Dermis microvascular lymphatic vessel endothelial cell (primary cell): ENCODE measurements at places on chromosomes 6 and 20.

GRCh38 chr6:44071670-44072451, 55.4 kb downstream of the MRPL14 start:
- no peak for DNase-seq

- no peak for DNase-seq
These were observed 59.9 kb downstream of the GMDS start for GRCh38 chr6:2185466-2185865.

- no peak for DNase-seq
These were observed 24.4 kb upstream of the SLCO4A1 start for GRCh38 chr20:62617711-62618483.

DNA sequence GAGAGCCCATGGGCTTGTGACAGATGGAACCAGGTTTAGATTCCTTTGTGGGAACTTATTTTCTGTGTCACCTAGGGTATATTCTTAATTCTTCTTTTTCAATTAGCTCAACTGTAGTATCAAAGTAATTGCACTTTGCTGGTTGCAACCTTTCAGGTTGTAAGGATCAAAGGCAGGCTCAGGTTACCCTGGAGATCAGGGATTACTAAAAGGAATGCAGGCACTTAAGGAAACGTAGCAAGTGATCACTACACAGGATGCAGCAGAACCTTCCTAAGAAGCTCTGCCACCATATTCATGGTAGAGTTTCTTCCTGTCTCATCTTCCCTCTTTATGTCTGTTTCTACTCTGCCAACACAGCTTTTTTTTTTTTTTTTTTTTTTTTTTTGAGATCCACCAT, 133.2 kb upstream of the JAG1 start:
- no peak for DNase-seq

- no peak for DNase-seq
These were observed 89.1 kb downstream of the CDH22 start for GRCh38 chr20:46219190-46219589.

DNA sequence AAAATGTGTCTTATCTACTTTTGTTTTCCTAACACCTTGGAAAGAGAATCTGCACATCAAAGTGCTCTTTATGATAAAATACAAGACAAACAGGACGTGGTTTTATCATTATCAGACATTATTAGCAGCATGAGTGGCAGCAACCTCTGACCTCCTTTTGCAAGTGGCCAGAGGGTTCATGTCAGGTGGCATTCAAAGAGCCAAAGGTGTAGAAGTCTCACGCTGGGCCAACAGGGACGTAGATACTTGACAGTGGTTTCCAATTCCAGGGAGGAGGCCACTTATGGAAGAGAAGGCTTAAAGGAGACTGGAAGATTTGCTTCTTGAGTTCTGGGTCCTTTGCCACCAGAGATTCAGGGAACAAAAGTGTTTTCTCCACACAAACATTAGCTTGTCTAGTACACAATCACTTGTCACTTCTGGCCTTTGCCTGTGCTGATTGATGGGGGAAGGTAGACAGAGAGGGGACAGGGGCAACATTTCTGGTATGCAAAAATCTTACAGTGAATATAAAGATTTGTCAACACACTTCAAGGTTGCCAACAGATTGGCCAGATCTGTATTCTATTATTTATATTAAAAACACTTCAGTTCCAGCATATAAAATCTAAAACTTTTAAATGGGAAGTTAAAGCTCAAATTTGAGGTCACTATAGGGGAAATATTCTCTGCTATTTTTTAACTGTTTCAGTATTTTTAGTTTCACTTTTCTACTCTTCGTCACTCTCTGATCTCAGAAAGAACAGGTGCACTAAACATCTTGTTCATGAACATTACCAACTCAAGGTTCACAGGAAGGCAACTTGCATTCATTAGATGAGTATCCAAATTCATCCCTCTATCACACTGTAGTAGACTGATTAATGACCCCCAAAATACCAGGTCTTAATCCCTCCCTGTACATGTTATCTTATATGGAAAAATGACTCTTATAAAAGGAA, 52.1 kb upstream of the FBXO30 start:
- no peak for DNase-seq

DNA sequence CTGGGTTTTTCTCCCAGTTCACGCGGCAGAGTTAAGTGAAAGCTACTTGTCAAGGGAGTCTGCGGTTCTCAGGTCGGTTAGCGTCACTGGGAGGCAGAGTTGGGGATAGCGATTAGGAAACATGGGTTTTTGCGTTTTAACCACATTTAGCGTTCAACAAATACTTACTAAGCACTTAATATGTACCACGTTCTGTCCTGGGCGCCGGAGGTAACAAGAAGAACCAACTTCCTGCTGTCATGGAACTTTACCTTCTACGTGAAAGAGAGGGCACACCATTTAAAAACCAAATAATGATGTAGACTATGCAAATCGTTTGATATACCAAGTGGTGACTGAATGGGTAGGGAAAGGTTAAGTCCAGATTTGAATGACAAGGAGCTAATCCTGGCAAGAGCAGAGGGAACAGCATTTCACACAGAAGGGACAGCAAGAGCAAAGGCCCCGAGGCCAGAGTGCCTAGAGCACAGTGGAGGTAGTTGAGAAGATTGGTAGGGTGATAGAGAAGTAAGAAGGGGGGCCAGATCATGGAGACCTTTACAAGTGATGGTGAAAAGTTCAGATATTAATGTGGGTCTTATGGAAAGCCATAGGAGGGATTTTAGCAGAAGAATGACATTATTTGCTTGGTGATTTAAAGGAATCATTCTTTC, 744 bp downstream of the RIOK1 start:
- no peak for DNase-seq

- DNase-seq = no peak
These were observed 14.7 kb downstream of the KCNQ2 start for GRCh38 chr20:63457737-63458136.

- DNase-seq = no peak
These were observed 52.5 kb upstream of the TAGAP start for GRCh38 chr6:159097256-159097655.

GRCh38 chr6:42545226-42545773, 18.5 kb upstream of the UBR2 start:
- DNase-seq = no peak

- DNase-seq = no peak
These were observed 17.2 kb downstream of the MOCS3 start for GRCh38 chr20:50975701-50976330.

- no peak for DNase-seq
These were observed 24.7 kb downstream of the ADGRG6 start for GRCh38 chr6:142326540-142326939.

GRCh38 chr6:146277142-146277541, 248.3 kb downstream of the GRM1 start:
- DNase-seq = no peak

DNA sequence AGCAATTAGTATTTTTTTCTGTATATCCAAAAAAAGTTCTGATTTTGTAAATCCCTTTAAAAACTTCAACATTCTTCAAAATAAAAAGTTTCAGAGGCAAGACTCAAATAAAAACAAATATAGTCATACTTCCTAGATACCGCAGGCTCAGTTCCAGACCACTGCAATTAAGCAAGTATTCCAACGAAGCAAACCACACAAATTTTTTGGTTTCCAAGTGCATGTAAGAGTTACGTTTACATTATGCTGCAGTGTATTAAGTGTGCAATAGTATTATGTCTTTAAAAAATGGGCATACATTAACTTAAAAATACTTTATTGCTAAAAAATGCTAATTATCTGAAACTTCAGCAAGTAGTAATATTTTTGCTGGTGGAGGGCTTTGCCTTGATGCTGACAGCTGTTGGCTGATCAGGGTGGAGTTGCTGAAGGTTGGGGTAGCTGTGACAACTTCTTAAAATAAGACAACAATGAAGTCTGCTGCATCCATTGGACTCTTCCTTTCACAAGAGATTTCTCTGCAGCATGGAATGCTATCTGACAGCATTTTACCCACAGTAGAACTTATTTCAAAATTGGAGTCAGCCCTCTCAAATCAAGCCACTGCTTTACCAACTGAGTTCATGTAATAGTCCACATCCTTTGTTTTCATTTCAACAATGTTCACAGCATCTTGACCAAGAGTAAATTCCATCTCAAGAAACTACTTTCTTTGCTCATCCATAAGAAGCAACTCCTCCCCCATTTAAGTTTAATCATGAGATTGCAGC, 46.0 kb downstream of the PHIP start:
- DNase-seq = no peak

- no peak for DNase-seq
These were observed 330.3 kb downstream of the CDH4 start for GRCh38 chr20:61582196-61582923.

DNA sequence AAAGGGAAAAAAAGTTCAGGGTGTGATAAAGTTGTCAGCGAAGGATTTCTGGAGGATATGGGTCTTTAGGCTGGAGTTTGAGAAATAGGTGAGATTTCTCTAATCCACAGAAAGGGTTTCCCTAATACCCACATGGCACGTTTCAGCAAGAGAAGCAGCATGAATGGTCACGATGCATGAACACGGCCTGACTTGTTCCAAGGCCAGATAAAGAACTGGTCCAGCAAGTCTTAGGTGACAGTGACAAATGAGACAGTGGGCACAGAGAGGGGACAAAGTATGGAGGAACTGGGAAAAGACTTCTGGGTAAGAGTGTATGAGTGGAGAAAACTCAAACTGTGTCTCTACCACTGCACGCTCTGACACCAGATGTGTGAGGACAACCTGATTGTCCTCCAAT, 262.0 kb upstream of the FOXQ1 start:
- no peak for DNase-seq

GRCh38 chr6:63685446-63686379, 50.1 kb downstream of the PHF3 start:
- DNase-seq = peak; percentile 4

- no peak for DNase-seq
These were observed 26.6 kb upstream of the SNAP91 start for GRCh38 chr6:83735461-83735860.

- DNase-seq = no peak
These were observed 62.3 kb downstream of the LAMP5 start for GRCh38 chr20:9576695-9577094.

GRCh38 chr6:90413396-90413795, 116.8 kb upstream of the BACH2 start:
- no peak for DNase-seq

DNA sequence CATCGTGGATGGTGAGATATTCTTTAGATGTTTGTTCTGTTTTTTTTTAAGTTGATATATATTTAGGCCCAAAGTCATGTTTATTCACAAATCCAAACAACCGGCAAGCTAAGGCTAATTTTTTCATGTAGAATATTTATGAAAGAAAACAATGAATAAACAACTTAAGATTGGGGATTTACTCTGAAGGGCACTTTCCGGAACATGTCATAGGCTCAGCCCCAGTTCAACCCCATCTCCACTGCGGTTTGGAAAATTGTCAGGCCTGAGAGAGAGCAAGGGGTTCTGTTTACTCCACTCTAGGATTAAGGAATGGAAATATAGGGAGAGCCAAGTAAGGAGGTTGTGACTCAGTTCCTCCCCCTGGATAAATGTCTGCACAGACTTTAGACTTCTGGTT, 18.3 kb downstream of the RPS6KA2 start:
- DNase-seq = no peak

GRCh38 chr6:16344756-16345155, 106.4 kb downstream of the GMPR start:
- no peak for DNase-seq

DNA sequence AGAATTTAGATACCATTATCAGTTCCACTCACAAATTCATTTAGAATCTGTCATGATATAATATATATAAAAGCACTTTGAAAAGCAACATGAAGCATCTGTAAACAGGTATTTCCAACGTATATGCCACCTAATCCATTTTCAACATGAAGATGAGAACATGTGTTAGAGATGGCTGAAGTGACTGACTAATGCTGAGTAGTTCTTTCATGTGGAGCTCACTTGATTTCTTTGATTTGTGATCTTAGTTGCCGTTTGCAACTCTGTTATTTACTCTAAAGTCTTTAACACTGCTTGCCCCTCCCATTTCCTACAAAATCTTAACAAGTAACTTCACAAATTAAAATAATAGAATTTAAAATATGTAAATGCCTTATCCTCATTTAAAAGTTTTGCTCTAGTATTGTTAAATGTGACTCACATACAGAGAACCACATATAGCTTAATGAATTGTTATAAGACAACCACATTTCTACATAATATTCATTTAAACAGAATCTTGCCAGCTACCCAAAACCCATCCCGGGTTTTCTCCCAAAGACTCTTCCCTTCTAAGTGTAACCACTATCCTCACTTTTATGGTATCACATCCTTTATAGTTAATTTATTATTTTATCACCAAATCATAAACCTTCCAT, 78.3 kb downstream of the ME1 start:
- DNase-seq = no peak

DNA sequence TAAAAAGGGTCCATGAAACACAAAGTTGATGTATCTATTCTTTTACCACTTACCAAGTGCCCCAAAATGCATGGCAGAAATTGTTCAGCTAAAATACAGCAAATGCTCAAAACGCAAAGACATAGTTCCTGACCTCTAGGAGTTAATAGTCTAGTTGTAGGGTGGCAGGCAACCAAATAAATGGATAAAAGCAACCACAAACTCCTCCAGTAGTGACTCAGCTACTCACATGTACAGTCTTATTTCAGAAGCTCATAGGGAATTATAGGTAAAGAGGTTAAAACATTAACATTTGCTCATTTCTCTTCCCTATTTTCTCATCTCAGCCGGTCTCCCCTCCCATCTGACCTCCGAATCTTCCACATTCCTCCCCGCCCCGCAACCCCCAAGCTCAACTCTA, 143.9 kb upstream of the INSM1 start:
- DNase-seq = no peak

DNA sequence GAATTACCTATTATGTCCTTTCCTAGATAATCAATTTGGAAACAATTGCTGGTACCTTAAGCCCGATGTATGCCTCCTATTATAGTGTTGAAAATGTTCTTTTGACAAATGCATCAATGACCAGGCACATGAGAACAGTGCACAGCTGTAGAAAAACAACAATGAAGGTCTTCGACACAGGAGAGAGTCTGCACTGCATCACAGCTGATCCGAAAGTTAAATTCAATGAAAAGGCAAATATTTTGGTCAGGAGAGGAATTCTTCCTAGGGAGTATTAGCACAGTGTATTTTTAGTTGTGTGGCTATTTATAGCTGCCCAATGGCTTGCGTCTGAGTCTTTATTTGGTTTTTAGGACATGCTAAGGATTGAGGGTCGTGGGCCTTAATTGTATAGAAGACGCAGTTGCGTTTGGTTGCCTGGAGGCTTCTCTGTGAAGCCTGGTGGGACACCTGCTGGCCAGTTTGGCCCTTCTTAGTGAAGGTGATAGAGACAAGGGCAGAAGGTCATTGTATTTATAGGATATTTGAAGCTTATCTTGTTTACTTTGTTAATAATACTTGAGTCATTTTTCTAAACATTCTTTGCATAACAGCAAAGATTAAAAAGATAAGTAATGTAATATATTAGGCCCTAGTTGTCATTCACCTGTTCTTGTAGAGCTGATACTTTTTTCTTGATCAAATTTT, 72.3 kb downstream of the CDYL start:
- peak; percentile 57 for DNase-seq

GRCh38 chr20:19907326-19908056, 109.7 kb upstream of the NAA20 start:
- DNase-seq = peak; percentile 58
